Aorta (tissue), 5 donors: ENCODE measurements at places on chromosomes 6 and 20. TPM values are rescaled to one million over a fixed set of nuclear protein-coding genes. Genes with fewer than 3 reads are reported as not detected.

DNA sequence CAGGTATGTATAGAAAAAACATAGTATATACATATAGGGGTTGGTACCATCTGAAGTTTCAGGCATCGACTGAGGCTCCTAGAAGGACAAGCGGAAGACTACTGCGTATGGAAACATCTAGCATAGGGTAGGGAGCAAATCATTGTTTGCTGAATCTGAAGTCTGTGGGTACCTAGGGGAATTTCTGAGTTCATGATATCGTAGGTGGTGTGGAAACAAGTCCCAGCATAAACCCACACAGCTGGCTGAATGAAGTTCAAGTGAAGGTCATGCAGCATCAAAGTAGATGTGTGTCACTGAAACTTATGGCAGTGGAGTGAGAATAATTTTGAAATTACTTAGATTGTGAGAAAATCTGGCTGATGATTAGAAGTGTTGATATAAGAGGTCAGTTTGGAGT is 39.4 kb downstream of the MAP7 start:
- DNase-seq = no peak
- no peaks in the 10 kb centered on the region for H3K36me3 ChIP-seq
- no peaks in the 10 kb centered on the region for H3K4me1 ChIP-seq
- H3K4me3 ChIP-seq = no peak overlapping the region

- no peaks in the 10 kb centered on the region for H3K27me3 ChIP-seq
- H3K4me1 ChIP-seq = no peaks in the 10 kb centered on the region
- H3K27ac ChIP-seq = no peak within 1 kb of the TSS
These were observed at the start of gene MDFI for GRCh38 chr6:41638002-41638934. Gene MDFI, plus strand, starts transcription at chr6:41638468. Its CDS starts 282 bp downstream, at chr6:41638750.

PLCB4 gene
- total RNA-seq = 26.2 TPM

- H3K4me3 ChIP-seq = no peak overlapping the region
- no peaks in the 10 kb centered on the region for H3K36me3 ChIP-seq
- peaks cover 1% of the 10 kb centered on the region for H3K4me1 ChIP-seq
These were observed 28.3 kb downstream of the UST start for GRCh38 chr6:148775161-148775560.

- H3K27ac ChIP-seq = no peak overlapping the region
- H3K4me3 ChIP-seq = no peak overlapping the region
- no peaks in the 10 kb centered on the region for H3K27me3 ChIP-seq
- no peaks in the 10 kb centered on the region for H3K36me3 ChIP-seq
- H3K4me1 ChIP-seq = no peaks in the 10 kb centered on the region
- DNase-seq = no peak
These were observed 37.7 kb upstream of the RAB22A start for GRCh38 chr20:58271606-58272351.

GRCh38 chr6:149323925-149324324 is 6.4 kb downstream of the TAB2 start:
- H3K36me3 ChIP-seq = no peaks in the 10 kb centered on the region
- H3K27ac ChIP-seq = no peak overlapping the region
- DNase-seq = no peak
- H3K4me3 ChIP-seq = no peak overlapping the region

- no peaks in the 10 kb centered on the region for H3K27me3 ChIP-seq
- no peak overlapping the region for H3K4me3 ChIP-seq
- H3K4me1 ChIP-seq = no peaks in the 10 kb centered on the region
These were observed 129.2 kb downstream of the TBX18 start for GRCh38 chr6:84635081-84635761.

DNA sequence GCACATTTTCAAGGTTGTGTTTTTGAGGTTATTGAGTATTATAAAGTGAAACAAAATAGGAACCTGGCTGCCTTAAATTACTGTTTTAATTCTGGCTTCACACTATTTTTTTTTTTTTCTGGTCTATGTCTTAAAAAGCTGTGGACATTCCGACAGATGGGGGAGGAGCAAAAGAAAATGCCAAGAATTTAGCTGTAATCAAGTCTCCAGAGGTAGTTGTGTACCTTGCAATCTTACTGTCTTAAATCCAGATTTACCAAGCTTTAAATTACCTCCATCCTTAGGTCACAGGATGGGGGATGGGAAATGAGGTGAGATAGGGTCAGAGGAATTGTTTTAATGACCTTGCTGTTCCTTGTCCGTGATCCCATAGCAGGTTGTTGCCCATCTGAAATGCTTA is 182.8 kb downstream of the UTRN start:
- H3K27ac ChIP-seq = no peak overlapping the region
- no peak overlapping the region for H3K4me3 ChIP-seq
- H3K36me3 ChIP-seq = no peaks in the 10 kb centered on the region
- H3K4me1 ChIP-seq = no peaks in the 10 kb centered on the region
- no peaks in the 10 kb centered on the region for H3K27me3 ChIP-seq

GRCh38 chr6:13760307-13761304 is 49.0 kb upstream of the RANBP9 start:
- H3K4me3 ChIP-seq = no peak overlapping the region
- H3K4me1 ChIP-seq = peaks cover 1% of the 10 kb centered on the region
- H3K27ac ChIP-seq = peak overlapping the region; percentile 34
- no peaks in the 10 kb centered on the region for H3K27me3 ChIP-seq
- DNase-seq = no peak

DNA sequence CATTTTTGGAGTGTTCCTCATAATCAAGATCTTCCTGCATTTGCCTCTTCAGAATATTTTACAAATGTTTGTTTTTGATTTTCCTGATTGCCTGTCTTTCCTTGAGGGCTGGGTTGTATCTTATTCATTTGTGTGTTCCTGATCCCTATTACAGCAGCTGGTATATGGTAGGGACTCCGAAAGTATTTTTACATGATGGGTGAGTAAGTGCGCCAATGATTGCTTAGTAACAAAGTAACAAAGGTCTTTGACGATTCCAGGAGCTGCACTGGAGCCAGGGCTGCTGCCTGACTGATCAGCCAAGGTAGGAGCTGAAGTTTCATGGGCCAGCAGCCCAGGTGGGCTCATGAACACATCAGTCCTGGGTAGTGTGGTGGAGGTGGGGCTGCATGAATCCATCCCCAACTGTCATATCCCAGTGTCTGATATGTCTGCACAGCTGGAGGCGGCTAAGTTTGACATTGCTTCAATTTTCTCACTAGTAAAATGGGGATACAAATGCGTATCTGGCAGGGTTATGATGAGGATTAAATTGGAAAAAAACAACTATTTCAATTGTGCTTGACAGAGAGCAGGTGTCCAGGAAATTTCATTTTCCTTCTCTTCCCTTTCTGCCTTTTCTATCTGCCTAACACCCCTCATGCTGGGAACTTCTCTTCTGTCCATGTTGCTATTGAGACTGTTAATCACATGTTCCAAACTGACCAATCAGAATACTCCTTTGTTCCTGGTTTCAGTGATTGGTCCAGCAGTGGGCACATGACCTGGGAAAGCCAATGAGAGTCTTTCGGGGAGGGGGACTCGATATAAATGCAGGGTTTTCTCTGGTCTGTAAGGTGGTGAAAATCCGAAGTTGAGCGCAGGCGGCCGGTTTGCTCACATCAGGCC is 90.7 kb downstream of the CDH26 start:
- no peak for DNase-seq
- H3K4me1 ChIP-seq = no peaks in the 10 kb centered on the region
- H3K27ac ChIP-seq = no peak overlapping the region
- no peaks in the 10 kb centered on the region for H3K27me3 ChIP-seq
- no peaks in the 10 kb centered on the region for H3K36me3 ChIP-seq

DNA sequence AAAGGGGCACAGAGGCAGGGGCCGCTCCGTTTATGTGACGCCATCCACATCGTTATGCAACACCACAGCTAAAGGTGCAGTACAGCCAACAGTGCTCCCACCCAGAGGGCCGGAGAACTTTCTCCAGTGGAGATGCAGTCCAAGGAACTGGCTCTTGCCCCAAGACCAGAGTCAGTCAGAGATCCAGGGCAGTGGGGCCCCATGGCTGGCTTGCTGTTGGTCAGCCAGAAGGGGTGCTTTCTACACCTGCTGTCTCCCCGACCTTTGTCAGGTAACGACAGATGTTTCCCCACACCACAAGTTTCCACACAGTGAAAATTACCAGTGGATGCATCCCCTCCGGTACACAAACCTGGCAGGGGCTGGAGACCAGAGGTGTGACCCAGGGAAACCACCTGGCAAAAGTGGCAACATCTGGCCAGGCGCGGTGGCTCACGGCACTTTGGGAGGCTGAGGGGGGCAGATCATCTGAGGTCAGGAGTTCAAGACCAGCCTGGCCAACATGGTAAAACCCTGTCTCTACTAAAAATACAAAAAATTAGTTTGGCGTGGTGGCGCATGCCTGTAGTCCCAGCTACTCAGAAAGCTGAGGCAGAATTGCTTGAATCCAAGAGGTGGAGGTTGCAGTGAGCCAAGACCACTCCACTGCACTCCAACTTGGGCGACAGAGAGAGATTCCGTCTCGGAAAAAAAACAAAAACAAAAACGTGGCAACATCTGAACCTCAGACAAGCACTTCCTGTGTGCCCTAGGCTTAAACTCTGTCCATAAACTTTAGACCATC is 34.9 kb downstream of the UBE2V1 start:
- no peaks in the 10 kb centered on the region for H3K27me3 ChIP-seq
- no peak overlapping the region for H3K4me3 ChIP-seq
- no peaks in the 10 kb centered on the region for H3K36me3 ChIP-seq
